ENCODE measurements at places on chromosomes 12 and 14. TPM values are rescaled to one million over a fixed set of nuclear protein-coding genes. Genes with fewer than 3 reads are reported as not detected.

Gene MYH6
- 6.1 TPM for polyA plus RNA-seq

Gene PDZRN4
- polyA plus RNA-seq = 2.2 TPM

Gene SPSB2
- polyA plus RNA-seq = 6.2 TPM

Gene SLIRP
- 76.2 TPM for polyA plus RNA-seq

Gene SCFD1
- 63.3 TPM for polyA plus RNA-seq

Gene KCNC2
- polyA plus RNA-seq = 0.46 TPM

Gene STXBP6
- 14.4 TPM for polyA plus RNA-seq

Gene PHLDA1
- 26.2 TPM for polyA plus RNA-seq

Gene IFI27
- 4.6 TPM for polyA plus RNA-seq

GRCh38 chr12:100554608-100555077 is 18.8 kb upstream of the GAS2L3 start:
- DNase-seq = peak; percentile 80

DNA sequence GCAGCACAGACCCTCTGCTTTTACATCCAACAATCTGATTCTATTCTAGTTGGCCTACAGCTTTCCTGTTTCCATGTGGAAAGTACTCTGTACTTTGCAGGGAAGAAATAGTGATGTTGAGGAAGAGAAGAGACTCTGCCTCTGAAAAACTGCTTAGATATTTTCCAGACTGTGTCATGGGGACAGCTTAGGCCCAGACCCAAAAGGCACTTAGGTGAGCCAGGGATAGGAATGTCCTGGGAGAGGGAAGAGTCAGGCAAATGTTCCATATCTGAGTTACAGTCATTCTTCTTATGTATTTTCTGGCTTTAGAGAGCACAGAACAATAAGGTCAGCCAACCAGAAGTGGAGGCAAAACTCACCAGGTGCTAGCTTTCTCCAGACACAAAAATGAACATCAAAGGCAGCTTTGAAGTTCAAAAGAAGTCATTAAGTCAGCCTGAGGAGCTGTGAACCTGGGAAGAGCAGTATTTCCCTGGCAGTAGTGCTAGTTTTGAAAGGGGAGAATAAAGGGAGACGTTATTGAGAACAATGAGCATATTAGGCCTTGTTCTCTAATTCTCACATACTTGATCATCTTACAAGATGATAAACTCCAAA is 199.7 kb upstream of the LMNTD1 start:
- no peak for DNase-seq

GRCh38 chr14:93785423-93785822 is 2.9 kb downstream of the PRIMA1 start:
- no peak for DNase-seq

DNA sequence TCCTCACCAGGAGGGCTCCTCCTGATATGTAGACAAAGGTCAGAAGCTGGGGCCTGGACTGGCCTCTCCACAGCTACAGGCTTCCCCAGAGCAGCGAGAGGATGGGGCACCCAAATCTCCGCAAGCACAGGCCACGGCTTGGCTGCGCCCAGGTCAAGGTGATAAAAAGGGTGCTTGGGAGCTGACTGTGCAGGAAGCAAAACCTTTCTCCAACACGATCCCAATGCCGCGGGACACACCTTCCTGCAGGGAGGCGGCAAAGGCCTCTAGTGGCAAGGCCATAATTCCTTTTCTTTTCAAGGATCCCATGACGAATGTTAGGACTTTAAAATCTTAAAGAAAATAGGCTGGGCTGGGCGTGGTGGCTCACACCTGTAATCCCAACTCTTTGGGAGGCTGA is 13.6 kb downstream of the ITPK1 start:
- no peak for DNase-seq

GRCh38 chr14:24785698-24786097 is 151.7 kb upstream of the GZMB start:
- no peak for DNase-seq

DNA sequence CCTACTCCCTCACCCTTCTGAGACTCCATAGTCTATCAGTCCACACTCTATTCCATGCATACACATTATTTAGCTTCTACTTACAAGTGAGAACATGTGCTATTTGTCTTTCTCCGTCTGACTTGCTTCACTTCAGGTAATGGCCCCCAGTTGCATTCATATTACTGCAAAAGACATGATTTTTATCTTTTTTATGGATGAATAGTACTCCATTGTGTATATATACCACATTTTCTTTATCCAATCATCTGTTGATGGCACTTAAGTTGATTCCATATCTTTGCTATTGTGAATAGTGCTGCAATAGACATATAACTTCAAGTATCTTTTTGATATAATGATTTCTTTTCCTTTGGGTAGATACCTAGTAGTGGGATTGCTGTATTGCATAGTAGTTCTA is 171.8 kb downstream of the DACT1 start:
- DNase-seq = no peak

- no peak for DNase-seq
These were observed 166.7 kb upstream of the SYT1 start for GRCh38 chr12:78697817-78698415.

DNA sequence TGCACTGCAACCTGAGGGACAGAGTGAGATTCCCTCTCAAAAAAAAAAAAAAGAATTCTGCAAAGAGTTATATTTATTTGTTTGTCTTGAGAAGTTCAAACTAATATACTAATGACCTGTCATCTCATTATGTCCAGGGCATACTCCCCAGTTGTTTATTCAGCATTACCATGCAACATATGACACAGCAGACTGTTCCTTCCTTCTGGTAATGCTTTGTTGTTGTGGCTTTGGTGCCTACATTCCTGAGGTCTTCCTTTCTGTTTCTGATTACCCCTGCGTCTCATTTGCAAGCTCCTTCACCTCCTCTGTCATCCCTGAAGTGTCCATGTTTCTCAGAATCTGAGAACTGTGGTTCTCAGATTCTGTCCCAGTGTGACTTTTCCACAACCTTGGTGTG is 55.3 kb downstream of the DERA start:
- peak; percentile 33 for DNase-seq

GRCh38 chr12:109686523-109686922 is 27.1 kb upstream of the FAM222A start:
- no peak for DNase-seq

DNA sequence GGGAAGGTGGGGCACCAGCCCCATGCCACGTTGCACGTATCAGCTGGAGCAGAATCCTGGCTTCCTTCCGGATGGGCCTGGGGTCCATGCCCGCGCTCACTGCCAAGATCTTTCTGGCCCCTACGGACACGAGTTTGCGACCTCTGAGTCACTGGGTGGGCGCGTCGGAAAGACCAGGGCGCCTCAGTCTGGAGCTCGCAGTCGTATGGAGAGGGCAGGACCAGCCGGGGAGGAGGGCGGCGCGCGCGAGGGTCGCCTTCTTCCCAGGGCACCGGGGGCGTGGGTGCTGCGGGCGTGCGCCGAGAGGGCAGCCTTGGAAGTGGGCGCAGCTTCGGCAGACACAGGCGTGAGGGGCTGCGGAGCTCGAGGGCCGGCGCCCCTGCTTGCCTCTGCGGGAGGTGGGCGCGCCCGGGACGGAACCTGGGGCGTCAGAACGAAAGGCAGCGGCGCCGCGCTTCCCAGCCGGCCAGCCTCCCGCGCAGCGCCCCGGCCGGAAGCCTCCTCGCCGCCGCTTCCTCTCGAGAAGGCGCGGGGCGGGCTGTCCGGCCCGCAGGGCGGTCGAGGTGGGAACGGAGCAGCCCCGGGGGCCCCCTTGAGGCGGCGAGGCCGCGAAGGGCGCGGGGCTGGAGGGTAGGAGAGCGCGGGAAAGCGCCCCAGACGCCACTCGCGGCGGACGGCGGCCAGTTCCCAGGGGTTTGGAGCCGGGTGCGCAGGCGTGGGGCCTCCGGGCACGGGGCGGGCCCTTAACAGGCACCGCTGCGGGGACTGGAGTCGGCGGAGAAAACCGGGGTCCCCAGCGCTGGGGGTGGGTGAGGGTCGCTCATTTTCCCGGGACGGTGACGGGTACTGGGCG is at the start of gene ARL6IP4:
ARL6IP4 (plus strand) TSS at position 499 of the 853 bp plus-strand sequence. CDS start 459 bp downstream, outside the sequence.
- peak; percentile 78 for DNase-seq

DNA sequence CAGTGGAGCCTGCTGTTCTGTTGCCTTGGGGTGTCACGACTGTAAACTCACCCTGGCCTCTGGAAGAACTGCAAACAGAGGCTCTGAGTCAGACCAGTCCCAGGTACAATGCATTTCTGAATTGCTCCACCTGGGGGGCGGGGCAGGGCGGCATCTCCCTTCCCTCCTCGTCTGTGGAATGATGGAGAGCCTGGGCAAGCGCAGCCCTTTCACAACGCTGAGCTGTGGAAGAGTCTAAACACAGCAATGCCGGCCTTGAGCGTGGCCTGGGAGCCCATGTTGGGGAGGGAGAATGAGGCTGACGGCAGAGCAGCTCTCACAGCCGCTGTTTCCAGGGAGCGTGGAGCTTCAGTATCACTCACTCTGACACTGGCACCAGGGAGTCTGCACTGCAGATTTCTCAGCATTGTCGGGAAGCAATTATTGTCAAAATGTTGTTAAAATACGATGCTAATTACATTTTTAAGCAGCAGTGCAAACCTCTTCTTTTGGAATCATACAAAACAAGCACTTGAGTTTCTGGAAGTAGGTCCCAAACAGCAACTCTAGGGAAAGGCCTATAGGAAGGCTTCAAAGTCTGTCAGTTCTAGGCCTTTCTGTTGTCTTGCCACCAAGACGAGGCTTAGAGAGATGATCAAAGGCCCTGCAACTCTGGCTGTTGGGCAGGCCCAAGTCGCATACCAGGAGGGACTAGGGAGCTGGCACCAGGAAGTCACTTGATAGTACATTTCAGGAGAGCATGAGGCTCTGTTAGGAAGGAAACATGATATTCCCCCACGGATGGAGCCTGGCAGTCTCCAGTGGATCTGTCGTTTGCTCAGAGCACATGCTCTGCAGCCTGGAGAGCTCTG is 244.0 kb upstream of the FKBP4 start:
- no peak for DNase-seq

GRCh38 chr12:131511391-131511802 is 199.5 kb upstream of the SFSWAP start:
- no peak for DNase-seq

DNA sequence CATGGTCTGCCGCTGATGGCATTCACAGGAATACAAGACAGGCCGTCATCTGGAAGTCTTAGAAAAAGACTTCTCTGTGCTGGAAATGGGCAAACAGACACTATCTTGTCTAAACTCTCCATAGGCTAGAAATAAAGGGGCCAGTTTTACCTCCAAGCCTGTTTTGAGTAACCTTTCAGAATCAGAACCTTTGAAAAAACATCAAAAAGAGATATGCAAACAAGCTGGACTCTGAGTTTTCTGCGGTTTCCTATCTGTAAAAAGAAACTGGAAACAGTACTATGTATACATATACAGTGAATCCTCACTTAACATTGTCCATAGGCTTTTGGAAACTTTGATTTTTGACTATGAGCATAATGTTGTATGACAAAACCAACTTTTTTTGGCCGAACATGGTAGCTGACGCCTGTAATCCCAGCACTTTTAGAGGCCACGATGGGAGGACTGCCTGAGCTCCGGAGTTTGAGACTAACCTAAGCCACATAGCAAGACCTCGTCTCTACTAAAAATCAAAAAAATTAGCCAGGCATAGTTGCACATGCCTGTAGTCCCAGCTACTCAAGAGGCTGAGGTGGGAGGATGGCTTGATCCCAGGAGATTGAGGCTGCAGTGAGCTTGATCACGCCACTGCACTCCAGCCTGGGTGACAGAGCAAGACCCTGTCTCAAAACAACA is 92.9 kb upstream of the MAX start:
- DNase-seq = no peak

GRCh38 chr12:26058818-26059217 is 66.0 kb downstream of the BHLHE41 start:
- DNase-seq = no peak

- DNase-seq = no peak
These were observed 466.0 kb downstream of the RAD51B start for GRCh38 chr14:68285421-68286179.

DNA sequence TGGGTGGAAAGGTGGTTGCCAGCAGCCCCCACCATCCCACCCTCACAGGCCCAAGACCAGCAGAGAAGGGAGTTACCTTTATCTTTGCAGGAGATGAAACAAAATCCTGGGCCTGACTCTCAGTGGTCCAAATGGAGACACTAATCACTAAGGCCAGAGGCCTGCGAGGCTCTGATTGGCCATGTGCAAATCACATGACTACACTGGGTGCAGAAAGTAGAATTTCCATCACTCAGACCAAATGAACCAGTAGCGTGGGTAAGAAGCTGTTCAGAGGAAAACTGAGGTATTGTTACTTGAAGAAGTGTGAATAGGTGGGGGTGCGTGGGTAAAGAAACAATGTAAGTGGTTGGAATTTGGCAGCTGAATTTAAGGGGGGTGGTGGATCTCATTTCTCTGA is 20.2 kb upstream of the PPP1CC start:
- DNase-seq = no peak

DNA sequence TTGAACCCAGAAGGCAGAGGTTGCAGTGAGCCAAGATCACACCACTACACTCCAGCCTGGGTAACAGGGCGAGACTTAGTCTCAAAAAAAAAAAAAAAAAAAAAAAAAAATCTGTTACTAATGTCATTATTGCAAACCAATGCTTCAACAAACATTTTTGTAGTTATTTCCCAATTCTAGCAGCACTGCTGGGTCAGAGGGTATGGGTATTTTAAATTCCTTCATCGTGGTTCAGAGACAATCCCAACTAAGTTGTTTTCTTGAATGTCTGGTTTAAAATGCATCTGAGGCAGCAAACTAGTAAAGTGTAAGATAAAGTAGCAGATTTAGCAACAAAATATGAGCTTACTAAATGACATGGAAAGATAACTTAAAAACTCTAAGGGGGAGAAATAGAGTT is 65.6 kb downstream of the FERMT2 start:
- no peak for DNase-seq

- DNase-seq = no peak
These were observed 86.3 kb downstream of the PLCZ1 start for GRCh38 chr12:18651525-18651924.

Data from muscle of back (tissue), 13 donors.